Keratinocyte (primary cell): ENCODE measurements at places on chromosomes 7 and 10. TPM values are rescaled to one million over a fixed set of nuclear protein-coding genes. Genes with fewer than 3 reads are reported as not detected.

Gene PIK3AP1
- 0.02 to 0.09 TPM in 2 of 3 replicates, not detected in the other for polyA plus RNA-seq

Gene TACR2
- 0.05 to 0.11 TPM (median 0.07 TPM) in 3 replicates for polyA plus RNA-seq

Gene PNLIP
- polyA plus RNA-seq, result not detected in 3 replicates

Gene C10orf67
- polyA plus RNA-seq, result 0.07 to 0.26 TPM (median 0.26 TPM) in 3 replicates

Gene TMEM196
- not detected in 3 replicates for polyA plus RNA-seq

Gene PTPRZ1
- 41.6 to 58.3 TPM (median 56.2 TPM) in 3 replicates for polyA plus RNA-seq

Gene DENND11
- 3.3 to 5.4 TPM (median 4.7 TPM) in 3 replicates for polyA plus RNA-seq

Gene PRKCQ
- polyA plus RNA-seq, result 4.9 to 7.5 TPM (median 7.2 TPM) in 3 replicates

Gene SLC29A4
- polyA plus RNA-seq, result 0.43 to 1.9 TPM (median 0.65 TPM) in 3 replicates

Gene PTF1A
- not detected in 3 replicates for polyA plus RNA-seq

Gene TAS2R41
- polyA plus RNA-seq, result not detected in 3 replicates

Gene BAZ1B
- 14.2 to 24.3 TPM (median 23.6 TPM) in 3 replicates for polyA plus RNA-seq

Gene FRMD4A
- 12.1 to 20.8 TPM (median 12.9 TPM) in 3 replicates for polyA plus RNA-seq

Gene SH2D4B
- 0.03 to 0.42 TPM (median 0.22 TPM) in 3 replicates for polyA plus RNA-seq

Gene AGAP4
- 9.1 to 18.2 TPM (median 13.3 TPM) in 3 replicates for polyA plus RNA-seq

- DNase-seq, result no peak
Observed at GRCh38 chr10:103917302-103918052, 507 bp downstream of the STN1 start.

DNA sequence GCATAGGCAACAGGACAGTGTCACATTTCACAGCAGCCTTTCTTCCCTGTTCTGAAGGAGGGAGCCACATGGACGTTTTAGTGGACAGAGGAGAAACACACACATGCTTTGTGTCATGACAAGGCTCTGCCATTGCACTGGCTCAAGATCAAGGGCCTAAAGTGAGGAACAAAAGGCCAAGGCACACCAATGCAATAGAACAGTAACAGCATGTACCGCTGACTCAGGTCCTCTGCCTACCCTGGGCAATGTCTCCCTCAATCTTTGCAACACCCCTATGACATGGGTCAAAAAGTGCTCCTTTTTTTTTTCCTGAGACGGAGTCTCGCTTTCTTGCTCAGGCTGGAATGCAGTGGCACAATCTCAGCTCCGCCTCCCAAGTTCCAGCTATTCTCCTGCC, 57.8 kb upstream of the SDK1 start:
- DNase-seq, result no peak

DNA sequence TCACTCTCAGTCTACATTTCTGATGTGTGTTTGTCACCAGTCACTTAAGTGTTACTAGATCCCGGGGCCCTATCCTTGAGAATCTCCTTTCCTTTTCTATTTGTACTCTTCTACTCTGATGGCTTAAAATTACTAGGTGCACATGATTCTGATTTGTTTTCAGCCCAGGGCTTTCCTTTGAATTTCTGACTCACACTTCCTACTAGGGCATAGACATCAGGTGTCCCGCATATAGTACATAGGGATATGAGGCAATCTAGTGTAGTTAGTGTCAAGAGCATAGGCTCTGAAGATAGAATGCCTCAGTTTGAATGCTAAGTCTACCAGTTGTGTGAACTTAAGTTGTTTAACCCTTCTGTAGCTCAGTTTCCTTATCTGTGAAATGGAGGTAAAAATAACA, 49.4 kb upstream of the LRRN3 start:
- no peak for DNase-seq

- DNase-seq, result no peak
Observed at GRCh38 chr10:71664585-71664984, 55.0 kb downstream of the C10orf105 start.

DNA sequence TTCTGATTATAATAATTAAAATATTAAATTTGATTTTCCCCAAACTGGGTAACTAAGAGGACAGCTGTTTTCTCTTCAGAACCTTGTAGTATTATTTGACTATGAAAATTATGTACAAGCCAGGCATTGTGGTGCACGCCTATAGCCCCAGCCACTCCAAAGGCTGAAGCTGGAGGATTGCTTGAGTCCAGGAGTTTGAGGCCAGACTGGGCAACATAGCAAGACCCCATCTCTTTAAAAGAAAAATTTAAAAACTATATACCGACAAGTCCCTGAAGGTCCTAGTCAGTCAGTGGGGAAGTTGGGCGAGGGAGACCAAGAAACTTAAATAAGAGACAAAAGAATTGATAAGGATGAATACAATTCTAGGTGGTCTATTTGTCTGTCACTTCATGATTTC, 27.1 kb upstream of the UBE2D1 start:
- DNase-seq, result no peak

- DNase-seq, result no peak
Observed at GRCh38 chr7:55360486-55360885, 4.7 kb upstream of the LANCL2 start.

GRCh38 chr10:73117976-73118743, 7.9 kb downstream of the NUDT13 start:
- DNase-seq, result no peak

DNA sequence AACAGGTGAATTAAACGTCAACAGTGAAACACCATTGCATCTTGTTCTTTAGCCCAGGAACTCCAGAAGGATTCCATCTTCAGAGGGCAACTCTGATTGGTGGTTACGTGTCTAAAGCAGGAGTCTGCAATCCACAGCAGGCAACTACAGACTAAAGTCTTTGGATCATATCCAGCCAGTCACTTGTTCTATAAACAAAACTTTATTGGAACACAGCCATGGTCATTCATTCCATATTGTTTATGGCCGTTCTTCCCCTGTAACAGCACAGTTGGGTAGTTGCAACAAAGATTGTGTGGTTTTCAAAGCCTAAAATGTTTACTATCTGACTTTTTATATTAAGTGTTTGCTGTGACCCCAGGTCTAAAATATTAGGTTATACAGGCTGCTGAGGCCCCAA, 94.7 kb upstream of the IMMP2L start:
- DNase-seq, result no peak

GRCh38 chr7:46776790-46777189, 805.1 kb downstream of the TNS3 start:
- no peak for DNase-seq

GRCh38 chr10:102492344-102492939, 10.1 kb downstream of the ACTR1A start:
- no peak for DNase-seq

- no peak for DNase-seq
Observed at GRCh38 chr7:80879849-80880248, 39.0 kb downstream of the SEMA3C start.

DNA sequence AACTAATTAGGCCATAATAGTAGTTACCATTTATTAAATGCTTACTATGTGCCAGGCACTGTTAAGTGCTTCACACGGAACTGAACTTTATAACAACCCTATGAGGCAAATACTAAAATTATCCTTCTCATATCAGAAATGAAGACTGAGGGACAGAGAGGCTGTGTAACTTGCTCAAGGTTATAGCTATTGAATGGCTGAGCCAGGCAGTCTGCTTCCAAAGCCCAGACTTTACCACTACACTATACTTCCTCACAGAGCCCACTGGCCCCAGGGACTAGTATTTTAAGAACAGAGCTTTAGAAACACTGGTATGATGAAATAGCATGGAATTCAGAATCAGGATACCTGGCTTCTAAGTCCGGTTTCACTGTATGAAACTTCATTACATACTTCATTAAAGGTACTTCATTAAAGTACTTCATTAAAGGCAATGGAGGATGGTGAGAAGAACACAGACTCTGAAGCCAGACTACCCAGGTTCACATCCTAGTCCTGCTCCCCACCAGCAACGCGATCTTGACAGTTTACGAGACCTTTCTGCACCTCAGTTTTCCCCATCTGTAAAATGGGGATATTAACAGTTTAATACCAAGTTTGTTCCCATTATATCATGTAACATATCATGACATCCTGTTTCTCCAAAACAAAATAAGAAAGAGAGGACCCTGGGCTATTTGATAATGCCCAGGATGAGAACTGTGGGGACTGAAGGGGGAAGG, 19.6 kb downstream of the ANXA11 start:
- no peak for DNase-seq

- no peak for DNase-seq
Observed at GRCh38 chr7:28222636-28223035, 42.0 kb upstream of the JAZF1 start.

GRCh38 chr10:36573246-36573645, 552.2 kb upstream of the ANKRD30A start:
- no peak for DNase-seq

DNA sequence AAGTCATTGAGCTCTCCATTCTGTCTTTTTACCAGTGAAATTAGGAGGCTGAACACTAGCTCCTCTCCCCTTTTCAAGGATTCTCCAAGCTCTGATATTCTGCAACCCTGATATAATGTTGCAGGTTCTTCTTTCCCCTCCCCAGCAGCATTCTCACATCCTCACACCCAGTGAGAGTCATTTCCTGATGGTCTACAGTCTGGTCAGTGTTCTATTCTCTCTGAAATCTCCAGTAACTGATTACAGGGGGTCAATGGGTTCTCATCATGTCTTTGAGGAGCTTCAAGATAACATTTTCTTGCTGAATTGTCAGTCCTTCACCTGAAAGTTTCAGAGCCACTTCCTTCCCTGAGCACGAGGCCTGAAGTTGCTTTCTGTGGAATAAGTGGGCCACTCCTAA, 299.4 kb downstream of the PTEN start:
- no peak for DNase-seq

DNA sequence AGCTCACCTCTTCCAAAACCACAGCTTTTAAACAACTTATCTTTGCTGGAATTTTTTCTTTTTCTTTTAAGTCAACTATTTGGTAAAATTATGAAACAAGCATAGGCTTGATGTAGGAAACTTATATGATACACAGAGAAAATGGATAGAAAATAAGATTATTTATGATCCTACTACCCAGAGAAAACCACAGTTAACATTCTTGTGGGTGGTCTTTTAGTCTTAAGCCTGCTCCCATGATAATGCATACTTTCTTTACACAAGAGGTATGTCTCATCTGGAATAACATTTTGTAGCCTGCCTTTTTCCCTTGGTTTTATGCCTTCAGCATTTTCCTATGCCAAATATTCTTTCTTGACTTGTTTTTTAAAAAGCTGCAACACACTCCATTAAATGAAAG, 21.4 kb downstream of the PLPP4 start:
- no peak for DNase-seq

GRCh38 chr10:116621476-116621875, 723 bp downstream of the PNLIPRP2 start:
- DNase-seq, result no peak

DNA sequence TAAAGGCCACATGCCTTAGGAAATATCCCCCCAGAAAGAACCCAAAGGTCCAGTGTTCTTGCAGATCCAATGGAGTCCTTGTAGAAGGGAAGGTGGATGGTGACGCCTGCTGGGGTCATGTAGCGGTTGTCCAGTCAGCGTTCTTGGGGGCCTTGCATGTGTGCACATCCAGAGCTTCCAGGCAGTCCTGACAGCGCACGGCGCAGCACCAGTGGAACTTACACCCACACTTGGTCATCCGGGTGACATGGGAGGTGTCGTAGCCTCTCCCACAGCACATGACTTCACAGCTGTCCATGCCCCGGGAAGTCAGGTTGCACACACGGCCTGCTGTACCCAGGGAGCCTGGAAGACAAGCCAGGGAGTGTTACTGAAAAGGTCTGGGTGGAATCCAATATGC, 44.8 kb downstream of the WNT2 start:
- no peak for DNase-seq

- no peak for DNase-seq
Observed at GRCh38 chr10:98910048-98910447, 325.6 kb downstream of the HPSE2 start.

DNA sequence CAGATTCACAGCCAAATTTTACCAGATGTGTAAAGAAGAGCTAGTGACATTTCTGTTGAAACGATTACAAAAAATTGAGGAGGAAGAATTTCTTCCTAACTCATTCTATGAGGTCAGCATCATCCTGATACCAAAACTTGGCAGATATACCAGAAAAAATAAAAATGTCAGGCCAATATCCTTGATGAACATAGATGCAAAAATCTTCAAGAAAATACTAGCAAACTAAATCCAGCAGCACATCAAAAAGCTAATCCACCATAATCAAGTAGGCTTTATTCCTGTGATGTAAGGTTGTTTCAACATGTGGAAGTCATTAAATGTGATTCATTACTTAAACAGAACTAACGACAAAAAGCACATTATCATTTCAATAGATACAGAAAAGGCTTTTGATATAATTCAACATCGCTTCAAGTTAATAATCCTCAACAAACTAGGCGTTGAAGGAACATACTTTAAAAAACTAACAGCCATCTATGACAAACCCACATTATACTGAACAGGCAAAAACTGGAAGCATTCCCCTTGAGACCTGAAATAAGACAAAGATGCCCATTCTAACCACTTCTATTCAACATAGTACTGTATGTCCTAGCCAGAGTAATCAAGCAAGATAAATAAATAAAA, 807.7 kb upstream of the ZWINT start:
- DNase-seq, result no peak

DNA sequence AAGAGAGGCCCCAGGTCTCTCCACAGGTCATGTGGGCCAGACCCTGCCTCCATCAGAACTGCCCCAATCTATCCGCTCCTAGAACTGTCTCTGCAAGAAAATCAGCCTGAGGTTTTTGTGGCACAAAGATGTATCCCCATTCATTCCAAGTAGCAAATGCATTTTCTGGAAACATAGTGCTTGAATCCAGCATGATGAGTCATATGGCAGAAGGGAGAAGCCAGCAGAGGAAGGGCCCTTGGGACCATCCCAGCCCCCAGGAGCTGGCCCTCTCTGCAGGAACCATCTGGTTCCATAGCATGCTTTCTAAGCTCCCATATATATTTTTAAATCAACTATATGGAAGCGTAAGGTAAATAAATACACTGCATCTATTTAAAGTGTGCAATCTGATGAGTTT, 563.2 kb downstream of the GALNT17 start:
- DNase-seq, result no peak

DNA sequence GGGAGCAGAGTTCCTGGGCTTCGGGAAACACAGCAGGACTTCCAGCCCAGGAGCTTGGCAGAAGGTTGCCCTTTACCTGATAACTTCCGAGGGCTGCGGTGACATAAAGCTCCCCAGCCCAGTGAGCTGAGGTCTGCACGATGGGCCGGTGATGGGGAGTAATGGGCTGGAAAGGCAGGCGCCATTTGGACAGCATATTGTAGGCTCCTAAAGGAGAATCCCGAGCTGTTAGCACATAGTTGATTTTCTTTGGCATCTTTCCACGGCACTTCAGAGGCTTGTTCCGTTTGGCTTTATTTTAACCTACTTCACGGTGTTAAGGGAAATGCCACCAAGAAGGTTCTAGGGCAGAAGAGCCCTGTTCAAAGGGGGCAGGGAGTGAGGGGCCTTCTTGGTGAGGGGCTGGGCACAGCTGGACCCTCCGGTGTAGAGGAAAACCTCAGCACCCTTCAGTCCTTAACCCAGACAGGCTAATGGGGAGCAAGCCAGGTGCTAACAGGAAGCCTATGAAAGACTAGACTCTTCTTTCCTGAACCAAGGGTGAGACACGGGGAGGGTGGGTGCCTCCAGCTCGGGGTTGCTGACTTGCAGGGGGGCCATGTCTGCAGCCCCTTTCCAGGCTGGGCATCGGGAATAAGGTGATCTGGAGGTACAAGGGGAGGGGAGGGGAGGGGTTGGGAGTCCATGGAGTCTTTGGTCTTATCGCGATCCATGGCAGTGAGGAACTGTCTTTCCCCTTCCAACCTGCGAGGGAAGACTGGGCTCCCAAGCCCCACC, 347.7 kb downstream of the GLRX3 start:
- no peak for DNase-seq
